GM12891 (cell line): ENCODE measurements at places on chromosomes 2 and 18.

DNA sequence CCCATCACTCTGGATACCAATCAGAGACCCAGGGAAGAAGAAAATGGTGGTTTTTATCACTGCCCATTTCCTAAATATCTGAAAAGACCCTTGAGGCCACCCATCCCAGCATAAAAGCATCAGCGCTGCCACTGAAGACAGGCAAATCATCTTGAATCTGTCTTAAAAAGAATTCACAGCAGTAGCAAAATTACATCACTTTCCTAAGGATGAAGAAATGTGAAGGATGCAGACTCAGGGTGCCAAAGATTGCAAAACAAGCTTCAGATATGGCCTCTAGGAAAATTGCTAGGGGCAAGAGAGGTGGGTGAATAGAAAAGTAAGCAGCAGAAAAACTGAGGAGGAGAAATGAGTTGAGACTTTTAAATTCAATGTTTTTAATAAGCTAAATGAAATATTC, 70.0 kb downstream of the SLC25A12 start:
- DNase-seq, result no peak

GRCh38 chr18:26233208-26233607, 7.0 kb downstream of the TAF4B start:
- DNase-seq, result no peak

- no peak for DNase-seq
Observed at GRCh38 chr2:220496513-220496912, 869.1 kb downstream of the SLC4A3 start.

- peak; percentile 21 for DNase-seq
Observed at GRCh38 chr18:58091099-58091611, 47.1 kb downstream of the NEDD4L start.

DNA sequence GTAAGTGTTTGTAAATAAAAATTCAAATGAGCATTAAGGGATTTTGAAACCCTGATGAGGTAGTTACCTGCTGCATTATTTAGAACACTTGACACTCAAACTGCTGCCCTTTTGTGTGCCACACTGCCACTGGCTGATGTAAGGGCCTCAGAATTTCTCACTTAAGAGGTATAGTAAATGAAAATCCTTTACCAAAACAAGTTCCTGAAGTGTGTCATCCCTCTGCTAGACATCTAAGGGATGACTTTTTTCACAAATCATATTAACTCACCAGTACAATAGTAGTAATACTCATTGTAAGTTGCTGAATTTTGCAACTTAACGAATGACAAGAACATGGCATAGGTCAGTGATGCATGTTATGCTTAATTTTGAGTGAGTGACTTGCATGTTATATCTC, 274.9 kb upstream of the UBE2E3 start:
- no peak for DNase-seq

GRCh38 chr2:63755965-63756364, 85.7 kb upstream of the UGP2 start:
- DNase-seq, result no peak

- DNase-seq, result no peak
Observed at GRCh38 chr2:23698721-23699579, 228.0 kb downstream of the ATAD2B start.

DNA sequence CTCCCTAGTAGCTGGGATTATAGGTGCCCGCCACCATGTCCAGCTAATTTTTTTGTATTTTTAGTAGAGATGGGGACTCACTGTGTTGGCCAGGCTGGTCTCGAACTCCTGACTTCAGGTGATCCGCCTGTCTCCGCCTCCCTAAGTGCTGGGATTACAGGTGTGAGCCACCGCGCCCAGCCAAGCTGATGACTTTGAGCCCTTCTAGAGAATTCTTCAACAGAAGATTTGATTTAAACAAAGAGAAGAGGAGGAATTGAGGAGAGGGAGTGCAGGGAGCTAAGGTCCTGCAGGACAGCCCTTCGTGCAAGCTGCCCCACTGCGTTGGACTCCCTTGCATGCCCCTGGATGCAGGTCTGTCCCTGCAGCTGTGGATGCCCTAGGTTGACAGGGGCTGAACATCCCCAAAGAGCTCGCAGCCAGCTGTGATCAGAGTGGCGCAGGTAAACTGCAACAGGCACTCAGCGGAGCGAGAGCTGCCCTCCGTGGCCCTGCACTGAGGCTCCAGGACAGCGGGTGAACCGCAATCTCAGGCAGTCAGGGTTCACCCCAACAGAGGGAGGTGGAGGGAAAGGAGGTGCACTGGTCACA, 13.7 kb downstream of the ADRA2B start:
- DNase-seq, result no peak

DNA sequence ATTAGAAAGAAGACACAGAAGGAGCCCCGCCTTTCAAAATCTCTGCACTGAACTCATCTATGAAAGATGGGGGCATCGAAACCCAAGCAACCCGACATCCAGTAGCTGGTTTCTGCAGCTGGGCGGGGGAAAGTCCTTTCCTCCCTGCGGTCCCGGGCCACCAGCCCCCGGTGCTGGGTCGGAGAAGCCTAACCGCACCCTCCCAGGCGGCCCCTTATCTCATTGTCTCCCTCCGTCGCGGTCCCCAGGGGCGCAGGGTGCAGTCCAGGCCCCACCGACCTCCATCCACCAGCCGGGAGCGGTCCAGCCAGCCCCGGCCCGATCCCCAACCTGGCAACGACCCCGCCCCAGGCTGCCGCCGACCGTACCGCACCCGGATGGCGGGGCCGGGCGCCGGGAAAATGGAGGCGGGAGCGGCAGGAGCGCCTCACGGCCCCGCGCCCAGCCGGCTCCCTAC, 452 bp downstream of the RAPH1 start:
- DNase-seq, result peak; percentile 18

GRCh38 chr2:58664523-58665151, 423.5 kb upstream of the FANCL start:
- no peak for DNase-seq

- no peak for DNase-seq
Observed at GRCh38 chr2:202031246-202031951, 2.3 kb upstream of the FZD7 start.

DNA sequence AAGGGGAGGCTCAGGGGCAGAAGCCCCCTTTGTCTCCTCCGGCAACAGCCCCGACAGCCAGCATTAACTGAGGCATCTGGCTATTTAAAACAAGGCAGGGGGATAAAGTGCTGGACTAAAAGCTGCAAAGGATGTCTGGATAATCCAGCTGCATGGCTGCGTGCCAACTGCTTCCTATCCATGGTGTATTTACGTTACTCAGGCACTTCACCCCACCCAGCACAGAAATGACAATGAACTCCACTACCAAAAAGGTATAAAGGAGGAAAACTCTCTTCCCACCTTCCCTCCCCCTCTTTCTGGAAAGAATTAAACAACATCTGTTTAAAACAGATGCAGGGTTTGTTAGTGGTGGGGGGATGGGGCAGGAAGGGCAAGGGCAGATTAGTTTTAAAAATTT, 82.5 kb downstream of the SPRED2 start:
- DNase-seq, result no peak

- no peak for DNase-seq
Observed at GRCh38 chr2:183678908-183679307, 554.7 kb downstream of the NUP35 start.

DNA sequence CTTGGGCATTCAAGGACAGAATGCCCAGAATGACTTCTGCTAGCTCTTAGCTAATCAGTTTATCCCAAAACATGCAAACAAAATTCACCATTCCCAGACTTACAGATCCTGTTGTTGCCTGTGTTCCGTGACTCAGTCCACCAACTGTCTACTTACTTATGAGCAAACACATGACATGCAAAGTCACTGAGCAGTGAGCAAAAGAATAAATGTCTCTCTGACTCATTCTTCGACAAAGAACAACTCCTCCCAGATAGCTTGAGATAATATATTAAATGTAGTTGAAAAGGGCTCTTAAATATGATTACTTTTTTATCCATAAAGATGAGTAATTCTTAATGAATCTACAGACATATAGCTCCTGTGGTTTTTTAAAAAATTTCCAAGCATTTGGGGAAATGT, 9.0 kb upstream of the CREG2 start:
- no peak for DNase-seq

GRCh38 chr2:145154731-145155130, 634.8 kb upstream of the ZEB2 start:
- DNase-seq, result no peak

DNA sequence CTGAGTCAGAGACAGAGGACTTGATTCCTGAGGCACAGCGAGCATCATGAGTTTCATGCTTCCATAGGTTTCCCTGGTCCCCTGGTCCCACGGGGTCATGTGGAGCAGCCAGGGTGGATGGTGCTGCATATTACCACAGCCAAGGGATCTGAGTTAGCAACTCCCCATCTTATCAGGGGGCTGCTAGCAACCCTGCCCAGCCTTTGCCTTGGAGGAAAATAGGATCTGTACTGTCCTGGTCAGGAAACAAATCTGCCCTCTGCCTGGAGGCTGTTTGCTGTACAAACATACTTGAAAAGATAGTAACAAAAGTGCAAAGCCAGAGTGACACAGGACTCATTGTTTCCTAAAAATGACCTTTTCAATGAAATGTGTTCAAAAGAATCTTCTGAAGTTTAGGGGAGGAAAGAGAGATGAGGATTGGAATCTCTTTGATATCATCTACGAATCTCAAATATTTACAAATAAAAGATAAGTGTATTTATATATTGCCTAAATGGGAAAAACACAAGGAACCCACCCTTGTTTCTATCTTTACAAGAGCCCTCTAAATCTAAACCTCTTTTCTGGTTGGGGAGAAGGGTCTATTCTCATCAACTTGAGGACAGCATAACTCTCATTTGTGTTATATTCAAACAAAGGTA, 194.8 kb downstream of the CD226 start:
- no peak for DNase-seq

GRCh38 chr2:108392029-108392428, 14.3 kb downstream of the SULT1C4 start:
- DNase-seq, result no peak

- no peak for DNase-seq
Observed at GRCh38 chr2:218003281-218003944, 618 bp upstream of the TNS1 start.

- no peak for DNase-seq
Observed at GRCh38 chr2:164439885-164440284, 181.4 kb downstream of the GRB14 start.

DNA sequence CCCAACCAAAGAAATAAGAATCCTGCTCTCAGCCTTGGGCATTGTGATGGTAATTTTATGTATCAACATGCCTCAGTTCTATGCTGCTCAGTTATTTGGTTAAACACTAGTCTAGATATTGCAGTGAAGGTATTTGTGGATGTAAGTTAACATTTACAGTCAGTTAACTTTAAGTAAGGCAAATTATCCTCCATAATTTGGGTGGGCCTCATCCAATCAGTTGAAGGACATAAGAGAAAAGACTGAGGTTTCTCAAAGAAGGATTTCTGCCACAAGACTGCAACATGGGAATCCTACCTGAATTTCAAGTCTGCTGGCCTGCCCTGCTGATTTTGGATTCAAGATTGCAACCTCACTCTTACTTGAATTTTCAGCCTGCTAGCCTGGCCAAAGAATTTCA, 975.5 kb upstream of the ACVR2A start:
- DNase-seq, result no peak

DNA sequence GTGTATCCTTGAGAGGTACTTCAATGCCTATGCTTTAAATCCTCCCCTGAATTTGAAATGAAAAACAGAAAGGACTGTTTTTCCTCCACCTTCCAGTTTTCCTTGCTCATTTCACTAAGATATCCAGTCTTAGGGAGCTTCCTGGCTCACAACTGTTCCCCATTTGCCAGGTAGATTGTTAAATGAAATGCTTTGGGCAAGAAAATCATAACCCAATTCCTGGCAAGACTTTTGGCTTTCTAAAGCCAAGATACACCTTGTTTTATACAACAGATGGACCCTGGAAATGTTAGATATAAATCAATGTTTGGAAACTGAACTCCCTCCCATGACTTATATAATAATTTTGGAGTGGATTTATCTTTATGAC, 3.6 kb upstream of the CHMP3 start:
- no peak for DNase-seq

GRCh38 chr18:31225668-31226067, 63.0 kb upstream of the DSC1 start:
- DNase-seq, result no peak

DNA sequence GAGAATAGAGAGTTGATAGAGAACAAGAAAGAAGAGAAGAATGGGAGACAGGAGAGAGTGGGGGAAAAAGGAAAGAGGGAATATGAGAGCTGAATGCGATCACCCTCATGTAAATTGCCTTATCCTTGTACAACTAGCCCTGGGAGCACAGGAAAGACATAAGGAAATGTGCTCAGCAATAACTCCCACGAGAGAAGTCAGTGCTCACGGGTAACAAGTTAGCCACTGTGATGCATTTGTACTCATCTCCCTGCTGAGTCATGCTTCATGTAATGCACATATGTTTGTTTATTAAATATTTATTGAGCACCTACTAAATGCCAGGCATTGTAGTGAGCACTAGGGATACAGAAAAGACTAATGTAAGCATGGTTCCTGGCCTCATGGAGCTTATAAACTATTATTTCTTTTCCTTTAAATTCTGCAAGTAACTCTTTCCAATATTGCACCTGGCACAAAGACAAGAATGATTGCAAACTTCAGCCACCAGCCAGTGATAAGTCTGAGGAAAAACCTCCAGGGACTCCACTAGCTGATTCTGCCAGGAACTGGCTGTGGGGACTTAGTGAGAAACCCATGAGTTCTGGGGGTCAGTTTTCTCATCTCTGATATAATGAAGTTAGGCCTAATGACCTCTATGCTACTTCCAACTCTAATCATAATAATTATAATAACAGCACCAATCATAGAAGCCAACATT, 124.1 kb downstream of the LNPK start:
- no peak for DNase-seq

DNA sequence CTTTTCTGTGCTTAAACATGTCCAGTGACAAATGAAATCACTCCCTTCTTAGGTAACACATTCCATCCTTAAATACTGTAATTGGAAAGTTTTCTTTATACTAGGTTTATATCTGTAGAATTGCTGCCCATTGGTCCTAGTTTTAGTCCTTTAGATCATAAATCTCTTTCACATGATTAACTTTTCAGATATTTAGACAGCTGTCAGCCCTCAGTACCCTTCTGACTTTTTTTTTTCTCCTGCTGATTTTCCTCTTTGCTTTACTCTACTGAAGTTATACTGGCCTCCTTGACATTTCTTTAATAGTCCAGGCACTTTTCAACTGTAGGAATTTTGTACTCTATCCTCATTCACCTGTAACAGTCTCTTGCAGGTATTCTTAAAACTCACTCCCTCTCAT, 28.9 kb downstream of the RBBP8 start:
- DNase-seq, result no peak

- no peak for DNase-seq
Observed at GRCh38 chr2:150876251-150876950, 385.3 kb downstream of the RBM43 start.
